ENCODE measurements at places on chromosomes 6 and 20.

DNA sequence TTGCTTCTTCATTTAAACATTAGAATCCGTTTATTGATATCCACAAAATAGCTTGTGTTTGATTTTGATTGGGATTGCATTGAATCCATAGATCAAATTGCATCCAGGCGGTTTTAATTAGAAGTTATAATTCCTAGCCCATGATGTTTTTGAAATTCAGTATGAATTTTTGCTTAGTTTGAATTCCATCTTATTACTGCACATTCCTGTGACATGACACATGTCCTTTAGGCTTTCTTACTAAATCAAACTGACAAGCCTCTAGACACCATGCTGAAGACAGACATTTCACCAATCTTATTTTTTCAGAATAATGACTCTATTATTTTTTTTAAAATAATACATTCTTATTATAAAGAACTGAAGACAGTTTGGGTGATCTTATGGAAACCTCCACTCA, 21.4 kb upstream of the PI16 start:
- no peak for DNase-seq

- no peak for DNase-seq
Measured at GRCh38 chr20:32057656-32058184, 5.7 kb downstream of the HCK start.

GRCh38 chr20:37361336-37361735, 15.4 kb downstream of the SRC start:
- no peak for DNase-seq

- DNase-seq: no peak
Measured at GRCh38 chr6:308768-309167, 16.5 kb downstream of the DUSP22 start.

DNA sequence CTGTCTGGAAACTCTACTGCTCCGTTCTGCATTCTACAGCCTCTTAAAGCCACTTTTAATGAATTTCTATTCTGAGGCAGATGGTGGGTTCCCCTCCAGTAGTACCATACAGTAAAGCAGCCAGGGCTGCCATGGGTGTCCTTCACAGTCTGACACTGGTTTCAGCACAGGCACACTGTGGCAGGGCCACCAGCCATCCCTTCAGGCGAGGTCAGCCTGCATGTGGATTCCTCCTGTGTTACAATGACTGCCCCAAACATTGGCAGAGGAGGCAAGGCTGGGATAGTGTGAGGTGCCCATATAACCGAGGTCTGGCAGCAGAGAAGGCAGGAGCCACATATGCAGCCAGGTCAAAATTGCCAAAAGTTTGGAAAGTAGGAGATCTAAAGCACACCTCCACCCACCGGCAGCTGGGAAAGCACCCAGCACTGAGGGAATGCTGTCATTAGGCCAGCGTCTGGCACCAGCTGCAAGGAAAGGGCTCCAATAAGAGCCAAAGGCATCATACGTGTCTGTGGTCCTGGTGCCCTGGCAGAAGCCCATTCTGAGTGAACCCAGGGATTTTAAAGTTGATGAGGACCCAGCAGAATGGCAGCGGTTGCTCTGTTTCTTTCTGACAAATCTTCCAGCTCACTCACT, 24.0 kb downstream of the STK35 start:
- no peak for DNase-seq

- DNase-seq: no peak
Measured at GRCh38 chr6:26660000-26660361, 435 bp upstream of the ZNF322 start.

- no peak for DNase-seq
Measured at GRCh38 chr20:36399147-36399968, 93.2 kb downstream of the DLGAP4 start.

- DNase-seq: no peak
Measured at GRCh38 chr20:18712882-18713281, 100.7 kb upstream of the SCP2D1 start.

DNA sequence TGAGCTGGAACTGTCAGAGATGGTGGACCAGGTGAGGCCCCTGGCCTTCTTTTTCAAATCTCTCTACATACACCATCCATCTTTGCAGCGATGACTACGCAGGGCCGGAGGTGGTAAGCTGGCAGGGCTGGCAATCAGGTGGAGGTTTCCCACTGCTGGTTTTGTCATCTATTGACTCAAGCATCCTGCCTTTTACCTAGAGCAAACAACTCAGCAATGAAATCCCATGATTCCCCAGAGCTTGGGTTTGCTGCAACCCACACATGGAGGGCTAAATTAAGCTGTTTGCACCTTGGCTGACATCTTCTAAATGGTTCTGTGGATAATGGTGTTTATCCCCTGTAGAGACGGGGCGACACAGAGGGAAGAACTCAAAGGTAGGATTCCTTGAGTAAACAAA, 170.2 kb downstream of the SCP2D1 start:
- DNase-seq: no peak

- DNase-seq: peak; percentile 62
Measured at GRCh38 chr20:62267543-62267942, 29.2 kb downstream of the OSBPL2 start.

GRCh38 chr6:1062786-1063545, 248.9 kb upstream of the FOXQ1 start:
- no peak for DNase-seq

DNA sequence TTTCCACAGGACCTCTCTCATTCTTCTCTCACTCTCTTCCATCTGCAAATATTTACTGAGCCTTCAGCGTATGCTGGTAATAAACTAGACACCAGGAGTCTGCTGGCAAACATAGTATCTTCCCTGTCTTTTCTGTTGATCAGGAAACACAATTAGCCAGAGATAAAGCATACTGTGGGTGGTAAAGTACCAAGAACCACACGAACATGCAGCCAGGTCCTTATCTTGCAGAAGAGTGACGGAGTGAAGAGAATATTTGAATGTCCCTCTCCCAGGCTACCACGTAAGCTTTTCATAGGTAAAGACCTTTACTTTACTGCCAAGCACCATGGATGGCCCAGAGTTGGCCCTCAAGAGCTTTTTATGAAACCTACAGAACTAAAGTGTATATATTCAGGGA, 13.3 kb downstream of the FHL5 start:
- no peak for DNase-seq

GRCh38 chr6:114033606-114034005, 62.7 kb upstream of the HDAC2 start:
- no peak for DNase-seq

DNA sequence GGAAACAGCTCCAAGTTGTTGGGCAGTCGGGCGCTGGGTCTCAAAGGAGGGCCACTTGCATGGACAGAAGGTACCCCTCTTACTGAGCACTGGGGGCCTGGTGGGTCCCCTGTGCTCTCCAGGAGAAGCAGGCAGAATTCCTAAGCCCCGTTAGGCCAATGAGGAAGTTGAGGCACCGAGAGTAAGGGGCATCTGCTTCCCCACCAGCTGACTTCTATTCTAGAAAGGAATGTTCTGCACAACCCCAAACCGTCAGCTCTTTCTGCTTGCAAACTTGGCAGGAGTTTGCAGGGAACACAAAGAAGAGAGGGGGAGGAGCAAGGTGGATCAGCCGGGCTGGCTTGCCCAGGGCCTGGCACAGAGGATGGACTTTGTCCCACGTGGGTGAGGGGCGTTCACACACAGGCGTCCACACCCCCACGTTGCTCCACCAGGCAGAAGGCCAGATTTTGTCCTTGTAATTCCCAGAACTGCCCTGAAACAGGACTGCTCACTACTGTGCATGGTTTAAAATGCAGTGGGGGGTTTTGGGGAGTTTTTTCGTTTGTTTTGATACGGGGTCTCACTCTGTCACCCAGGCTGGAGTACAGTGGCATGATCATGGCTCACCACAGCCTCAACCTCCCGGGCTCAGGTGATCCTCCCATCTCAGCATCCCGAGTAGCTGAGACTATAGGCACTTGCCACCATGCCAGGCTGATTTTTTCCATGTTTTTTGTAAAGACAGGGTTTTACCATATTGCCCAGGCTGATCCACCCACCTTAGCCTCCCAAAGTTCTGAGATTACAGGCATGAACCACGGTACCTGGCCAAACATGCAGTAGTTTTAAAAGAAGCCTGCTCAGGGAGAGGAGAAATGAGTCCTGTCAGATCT, 93.3 kb downstream of the SNX5 start:
- DNase-seq: no peak

DNA sequence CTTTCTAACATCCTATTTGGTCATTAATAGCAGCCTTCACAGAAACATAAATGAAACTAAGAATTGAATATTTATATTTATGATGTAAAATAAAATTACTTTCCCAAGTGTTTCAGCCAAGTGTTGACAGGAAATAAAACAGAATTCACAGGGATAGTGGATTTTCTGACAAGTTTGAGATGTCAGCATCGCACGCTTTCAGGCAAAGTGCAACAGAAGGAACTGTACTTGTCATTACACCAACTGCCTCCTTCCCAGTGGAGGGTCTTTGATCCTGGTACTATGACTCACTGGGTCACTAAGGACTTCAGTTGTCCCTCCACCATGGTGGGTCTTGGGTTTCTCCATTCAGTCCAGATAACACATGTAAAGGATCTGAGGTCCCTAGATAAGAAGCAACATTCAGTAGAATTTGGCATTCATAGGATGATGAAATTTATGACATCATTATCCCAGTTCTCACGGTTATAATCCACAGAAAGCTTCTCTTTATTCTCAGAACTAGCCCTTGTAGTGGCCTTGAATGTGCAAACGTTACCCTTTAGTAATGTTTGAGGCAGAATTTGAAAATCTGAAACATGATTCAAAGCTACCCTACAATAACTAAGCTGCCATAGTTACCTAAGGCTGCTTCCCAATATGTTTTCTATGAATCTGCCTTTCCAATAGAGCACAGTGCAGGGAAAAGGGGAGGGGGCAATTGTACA, 3.8 kb upstream of the TNFAIP3 start:
- no peak for DNase-seq

DNA sequence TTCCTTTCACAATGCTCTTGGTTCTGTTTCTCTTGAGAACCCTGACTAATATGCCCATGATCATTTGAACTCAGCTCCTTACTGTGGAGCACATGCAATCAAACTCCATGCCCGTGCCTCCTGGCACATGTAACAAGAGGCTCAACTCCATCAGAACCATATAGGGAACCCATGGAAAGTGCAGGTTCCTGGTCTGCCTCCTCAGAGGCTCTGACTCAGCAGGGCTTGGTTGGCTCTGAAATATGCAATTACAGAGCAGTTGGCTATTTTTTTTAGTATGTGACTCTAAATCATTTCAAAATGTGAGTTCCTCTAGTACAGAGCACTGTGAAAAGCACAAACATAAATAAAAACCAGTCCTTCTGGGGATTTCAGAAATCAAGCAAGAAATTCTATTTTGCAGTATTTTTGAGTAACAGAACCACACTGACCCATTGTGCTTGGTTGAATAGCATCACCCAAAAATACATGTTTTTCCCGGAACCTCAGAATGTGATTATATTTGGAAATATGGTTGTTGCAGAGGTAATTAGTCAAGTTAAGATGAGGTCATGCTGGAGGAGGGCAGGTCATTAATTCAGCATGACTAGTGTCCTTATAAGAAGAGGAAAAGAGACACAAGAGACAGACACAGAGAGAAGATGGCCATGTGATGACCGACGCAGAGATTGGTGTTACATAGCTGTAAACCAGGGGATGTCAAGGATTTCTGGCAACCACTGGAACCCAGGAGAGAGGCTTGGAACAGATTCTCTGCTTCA, 13.2 kb upstream of the MAP3K4 start:
- no peak for DNase-seq

DNA sequence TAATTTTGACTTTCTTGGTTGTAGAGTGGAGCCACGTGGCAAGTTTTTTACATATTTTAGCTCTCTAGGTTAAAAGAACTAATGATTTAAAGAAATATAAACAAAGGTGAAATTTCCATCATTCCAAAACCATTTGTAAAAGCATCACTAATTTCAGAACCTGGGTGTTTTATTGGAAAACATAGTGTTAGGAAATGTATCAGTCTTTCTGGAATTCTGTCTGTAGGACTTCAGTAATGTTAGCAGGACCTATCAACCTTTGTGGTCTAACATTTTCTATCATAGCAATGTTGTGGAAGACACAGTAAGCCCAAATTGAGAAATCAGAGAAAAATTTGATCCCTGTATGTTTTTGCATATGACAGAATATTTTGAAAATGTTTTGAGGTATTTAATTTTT, 28.3 kb downstream of the L3MBTL3 start:
- DNase-seq: no peak

- no peak for DNase-seq
Measured at GRCh38 chr6:100517106-100517505, 52.4 kb upstream of the SIM1 start.

DNA sequence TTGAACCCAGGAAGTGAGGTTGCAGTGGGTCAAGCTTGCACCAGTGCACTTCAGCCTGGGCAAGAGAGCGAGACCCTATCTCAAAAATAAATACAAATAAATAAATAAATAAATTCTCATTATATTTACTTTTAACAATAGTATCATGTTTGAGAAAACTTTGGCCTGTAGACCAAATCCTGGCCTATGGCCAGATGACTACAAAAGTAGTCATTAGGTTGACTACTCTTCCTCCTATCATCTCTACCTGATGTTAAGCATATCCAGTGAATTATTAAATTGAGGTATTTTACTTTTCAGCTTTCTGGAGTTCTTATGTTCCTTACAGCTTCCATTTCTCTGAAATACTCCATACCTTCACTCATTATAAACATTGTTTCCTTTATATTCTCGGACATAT, 280.6 kb downstream of the LAMA2 start:
- no peak for DNase-seq

DNA sequence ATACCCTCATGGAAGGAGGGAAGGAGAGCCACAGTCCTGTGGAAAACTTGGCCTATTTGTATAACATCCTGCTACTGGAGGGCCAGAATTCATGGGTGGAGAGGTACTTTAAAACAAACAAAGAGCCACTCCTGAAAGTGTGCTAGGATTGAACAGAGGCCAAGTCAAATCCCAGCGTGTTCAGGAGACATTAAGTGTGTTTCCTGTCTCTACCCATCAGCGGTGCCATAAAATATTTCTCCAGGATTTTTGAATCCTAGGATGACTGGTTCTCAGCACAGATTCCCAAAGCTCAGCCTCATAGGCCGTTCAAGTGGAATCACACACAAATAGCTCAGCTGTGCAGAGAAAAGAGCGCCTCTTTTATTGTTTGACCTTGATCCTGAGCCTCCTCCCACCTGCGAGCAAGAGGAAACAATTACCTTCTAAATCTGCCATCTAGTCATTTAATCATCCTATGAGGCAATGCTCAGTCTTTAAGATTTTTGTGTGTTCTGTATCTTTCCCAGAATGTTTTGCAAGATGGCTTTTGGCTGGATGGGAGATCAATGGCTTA, 31.8 kb upstream of the RALGAPA2 start:
- no peak for DNase-seq

GRCh38 chr20:51749674-51750036, 18.5 kb downstream of the ATP9A start:
- DNase-seq: no peak

- DNase-seq: no peak
Measured at GRCh38 chr6:94562846-94563245, 1014.5 kb upstream of the MANEA start.

Data from cerebellum (tissue), 4 donors.